Stimulated activated CD8-positive, alpha-beta memory T cell treated with anti-CD3 and anti-CD28 coated beads, Interleukin-4, amount 100 ng/mL, for 1 hour (primary cell): ENCODE measurements at places on chromosomes 5 and 9.

- no peak for DNase-seq
Measured at GRCh38 chr5:174386306-174386705, 338.1 kb upstream of the MSX2 start.

DNA sequence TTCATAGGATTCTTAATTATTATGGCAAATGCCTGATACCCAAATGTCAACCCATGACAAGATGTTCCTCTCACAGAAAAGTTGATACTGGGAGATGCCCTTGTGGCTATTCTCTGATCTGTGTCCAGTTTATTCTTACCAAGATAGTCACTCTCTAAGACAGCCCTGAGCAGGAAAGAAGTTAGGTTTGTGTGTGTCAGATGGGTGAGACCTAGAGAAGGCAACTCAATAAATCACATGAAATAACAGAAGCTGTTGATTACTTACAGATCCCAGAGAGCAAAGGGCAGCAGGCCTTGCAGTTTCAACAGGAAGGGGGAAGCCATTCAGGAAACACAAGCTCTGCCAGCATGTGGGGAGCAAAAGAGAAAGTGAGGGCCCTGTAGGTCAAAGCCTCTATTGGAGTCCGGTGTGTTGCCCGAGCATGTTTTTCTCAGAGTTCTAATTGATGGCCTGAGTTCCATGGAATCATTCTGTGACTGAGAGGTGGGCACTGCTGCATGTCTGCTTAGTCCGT lies 1193.7 kb upstream of the CDH18 start:
- no peak for DNase-seq

DNA sequence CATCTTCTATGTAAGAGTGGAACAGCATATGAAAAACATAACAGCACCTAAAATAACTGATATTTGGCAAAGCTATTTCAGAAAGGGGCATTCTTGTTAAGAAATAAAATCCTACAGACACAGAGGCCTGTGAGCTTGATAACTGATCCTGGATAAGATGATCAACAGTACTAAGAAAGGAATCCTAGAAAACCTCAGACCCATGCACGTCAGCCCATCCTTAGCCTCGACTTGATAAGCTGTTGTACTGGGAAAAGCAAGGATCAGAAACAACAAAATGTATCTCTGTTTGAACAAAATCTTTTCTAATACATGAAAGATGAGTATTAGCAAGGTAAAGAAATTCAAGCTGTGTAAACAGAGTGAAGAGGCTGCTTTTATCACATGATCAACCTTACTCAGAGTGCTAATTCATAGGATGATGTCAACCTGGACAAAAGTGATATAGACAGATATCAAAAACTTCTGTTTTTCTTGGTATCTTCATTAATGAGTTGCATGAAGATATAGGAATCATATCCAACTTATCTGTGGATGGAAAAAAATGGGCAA lies 15.2 kb downstream of the LIFR start:
- no peak for DNase-seq

- no peak for DNase-seq
Measured at GRCh38 chr5:34523387-34523726, 132.8 kb upstream of the RAI14 start.

DNA sequence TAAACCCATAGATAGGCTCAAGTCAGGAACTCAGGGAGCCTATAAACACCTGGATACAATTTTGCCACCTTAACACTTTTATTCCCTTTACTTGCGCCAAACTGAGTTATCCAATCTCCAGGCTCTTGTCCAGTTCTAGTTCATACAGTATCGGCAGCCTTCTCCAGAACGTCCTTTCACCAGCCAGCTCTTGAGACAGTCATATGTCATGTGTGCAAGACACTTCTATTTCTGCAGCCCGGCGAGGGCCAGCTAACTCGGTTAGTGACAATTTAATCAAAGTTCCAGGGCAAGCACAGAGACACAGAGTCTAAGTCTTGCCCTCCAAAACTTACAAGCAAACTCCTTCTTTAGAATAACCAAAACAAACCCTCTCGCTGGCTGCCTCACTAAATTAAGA lies 12.9 kb downstream of the ABCA1 start:
- no peak for DNase-seq

- no peak for DNase-seq
Measured at GRCh38 chr9:128151309-128152132, 2.3 kb downstream of the LCN2 start.

DNA sequence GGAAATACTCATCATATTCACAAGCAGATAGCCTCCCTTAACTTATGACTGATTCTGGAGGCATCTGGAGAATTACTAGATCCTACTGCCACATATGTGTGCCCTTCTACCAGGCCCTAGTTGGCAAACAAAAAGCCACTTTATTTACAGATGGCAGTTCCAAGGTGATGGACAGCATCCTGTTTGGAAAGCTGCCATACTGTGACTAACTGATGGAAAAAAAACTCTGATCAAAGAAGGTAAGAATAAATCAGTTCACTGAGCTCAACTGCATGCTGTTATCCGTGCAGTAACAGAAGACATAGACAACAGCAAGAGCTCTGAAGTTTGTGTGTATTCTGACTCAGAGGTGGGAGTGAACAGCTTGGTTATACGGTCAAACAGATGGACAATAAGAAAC lies 279.8 kb upstream of the POU5F2 start:
- DNase-seq: no peak

GRCh38 chr5:82806513-82806912 lies 270.7 kb downstream of the TMEM167A start:
- DNase-seq: no peak

DNA sequence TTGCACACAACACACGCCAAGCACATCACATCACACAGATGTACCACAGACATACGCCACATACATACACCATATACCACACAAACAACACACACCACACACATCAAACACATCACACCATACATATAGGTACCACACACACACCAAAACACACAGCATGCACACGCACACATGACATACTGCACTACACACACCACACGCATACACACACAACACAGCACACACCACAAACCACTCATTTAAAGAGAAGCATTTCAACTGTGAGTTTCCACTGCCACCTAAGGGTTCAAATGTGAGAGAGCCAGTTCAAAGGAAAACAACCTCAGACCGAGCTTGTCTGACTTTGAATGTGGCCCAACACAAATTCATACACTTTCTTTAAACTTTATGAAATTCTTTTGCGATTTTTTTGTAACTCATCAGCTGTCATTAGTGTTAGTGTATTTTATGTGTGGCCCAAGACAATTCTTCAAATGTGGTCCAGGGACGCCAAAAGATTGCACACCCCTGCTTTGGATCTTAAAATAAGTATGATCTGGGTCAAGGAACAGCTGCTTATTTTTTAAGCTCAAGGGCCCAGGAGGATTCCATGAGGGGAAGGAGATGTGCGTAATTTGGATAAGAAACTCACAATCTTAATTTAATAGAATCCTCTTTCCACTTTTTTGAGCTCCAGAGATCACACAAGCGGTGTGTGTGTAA lies 494.6 kb downstream of the GADD45G start:
- no peak for DNase-seq

DNA sequence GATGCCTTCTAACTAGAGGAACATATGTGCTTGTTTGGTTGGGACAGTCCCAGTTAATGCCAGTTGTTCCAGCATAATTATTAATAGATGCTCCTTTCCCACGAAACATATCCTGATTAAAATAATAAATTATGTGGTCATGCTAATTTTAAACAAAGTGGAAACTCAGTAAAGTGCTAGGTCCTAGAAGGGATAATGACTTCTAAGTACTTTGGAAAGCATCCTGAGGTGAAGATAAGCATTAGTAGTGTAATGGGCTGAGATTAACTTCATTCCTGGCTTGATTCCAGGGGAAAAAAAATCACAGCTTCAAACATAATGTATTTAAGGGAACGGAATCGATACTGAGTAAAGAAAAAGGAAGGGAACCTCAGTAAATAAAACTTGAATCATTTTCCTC lies 213.7 kb upstream of the SNX2 start:
- no peak for DNase-seq

- no peak for DNase-seq
Measured at GRCh38 chr5:78509145-78509865, 139.3 kb downstream of the LHFPL2 start.

DNA sequence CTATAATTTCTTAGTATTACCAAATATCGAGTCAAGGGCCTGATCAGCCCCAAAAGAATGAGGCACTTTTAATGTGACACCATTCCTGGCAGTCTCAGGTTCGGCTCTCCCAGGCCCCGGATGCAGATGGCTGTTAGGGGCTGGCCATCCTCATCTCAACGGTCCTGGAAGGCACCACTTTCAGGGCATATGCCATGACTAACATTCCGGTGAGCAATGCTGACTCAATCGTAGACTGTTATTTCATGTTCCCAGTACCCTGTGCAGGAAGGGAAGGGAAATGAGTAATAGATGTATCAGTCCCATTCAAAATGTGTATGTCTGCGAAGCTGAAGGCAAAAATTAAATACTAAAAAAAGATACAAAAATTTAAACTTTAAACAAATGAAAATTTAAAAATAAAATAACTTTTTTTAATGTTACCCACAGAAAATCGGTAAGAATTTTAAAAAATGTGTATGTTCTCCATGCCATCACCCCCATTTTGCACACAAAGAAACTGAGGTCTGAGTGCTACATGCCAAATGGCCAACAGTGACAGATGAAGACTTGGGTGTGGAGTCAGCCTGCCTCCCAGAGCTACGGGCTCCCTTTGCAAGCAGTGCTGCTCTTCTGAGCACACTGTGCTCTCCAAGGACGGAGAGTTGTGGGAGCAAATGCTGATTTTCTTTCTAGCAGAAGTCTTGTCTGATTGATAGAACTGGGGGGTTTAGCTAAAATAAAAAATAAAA lies 79.0 kb downstream of the GLDC start:
- no peak for DNase-seq

DNA sequence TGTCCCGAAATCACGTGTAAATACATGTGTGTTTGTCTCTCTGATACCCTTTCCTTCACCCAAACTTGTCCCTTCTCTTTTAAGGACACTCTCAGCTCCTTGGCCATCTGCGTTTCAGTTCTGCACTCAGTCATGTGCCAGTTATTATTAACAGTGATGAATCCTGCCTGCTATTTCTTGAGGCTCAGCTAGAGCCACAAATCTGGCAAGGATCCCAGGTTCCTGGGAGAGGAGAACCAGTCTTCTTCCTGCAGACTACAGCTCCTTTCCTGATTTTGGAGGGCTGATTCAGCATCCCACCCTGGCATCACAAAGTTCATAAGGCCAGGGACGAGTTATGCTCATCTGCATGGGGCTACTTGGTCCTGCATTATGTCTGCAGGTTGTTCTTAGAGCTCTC lies 5.6 kb downstream of the MAMDC2 start:
- DNase-seq: no peak

DNA sequence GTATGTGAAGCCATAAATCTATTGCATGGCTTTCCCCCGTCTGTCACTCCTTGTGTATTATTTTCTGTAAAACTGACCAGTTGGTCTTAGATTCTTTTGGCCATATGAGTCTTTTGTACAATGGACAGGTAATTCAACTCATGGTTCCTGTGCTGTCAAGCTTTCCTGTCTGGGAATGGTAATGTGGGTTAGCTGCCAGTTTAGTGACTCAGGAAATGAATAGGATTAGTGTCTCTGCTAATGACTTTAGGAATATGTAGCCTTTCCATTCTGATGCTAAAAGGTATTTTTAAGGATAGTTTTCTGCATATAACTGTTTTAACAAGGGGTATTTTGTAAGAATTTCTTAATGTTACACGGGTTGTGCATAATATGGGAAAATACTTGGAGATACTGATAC lies 182.7 kb downstream of the PBX3 start:
- no peak for DNase-seq

- DNase-seq: no peak
Measured at GRCh38 chr5:61790678-61791077, 458.6 kb downstream of the ZSWIM6 start.

- DNase-seq: no peak
Measured at GRCh38 chr9:96344458-96345180, 38.9 kb downstream of the SLC35D2 start.

DNA sequence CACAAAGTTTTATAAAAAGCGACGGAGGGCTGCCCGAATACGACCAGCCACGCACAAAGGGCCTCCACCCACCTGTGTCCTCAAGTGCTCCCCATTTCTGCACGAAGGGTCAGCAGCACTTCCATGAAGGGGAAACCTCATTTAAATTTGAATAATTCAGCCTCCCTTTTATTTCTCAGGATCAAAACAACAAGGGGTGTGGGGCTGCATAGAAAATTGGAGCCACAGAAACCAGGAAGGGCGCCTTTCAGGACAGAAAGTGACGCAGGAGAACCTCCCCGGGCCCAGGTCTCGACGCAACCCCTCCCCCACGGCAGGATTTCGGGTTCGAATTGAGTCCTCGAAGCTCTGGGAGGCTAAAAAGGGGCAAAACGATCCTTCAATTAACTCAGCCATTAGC lies 2.1 kb downstream of the NRARP start:
- no peak for DNase-seq
